ENCODE measurements at places on chromosomes 4 and X. TPM values are rescaled to one million over a fixed set of nuclear protein-coding genes. Genes with fewer than 3 reads are reported as not detected.

GRCh38 chr4:11614426-11614825 is 185.7 kb upstream of the HS3ST1 start:
- no peak for DNase-seq

- peak; percentile 87 for DNase-seq
Measured at GRCh38 chrX:136147315-136147901, at the start of gene FHL1. TSS of gene FHL1 (plus strand) at chrX:136147533.

DNA sequence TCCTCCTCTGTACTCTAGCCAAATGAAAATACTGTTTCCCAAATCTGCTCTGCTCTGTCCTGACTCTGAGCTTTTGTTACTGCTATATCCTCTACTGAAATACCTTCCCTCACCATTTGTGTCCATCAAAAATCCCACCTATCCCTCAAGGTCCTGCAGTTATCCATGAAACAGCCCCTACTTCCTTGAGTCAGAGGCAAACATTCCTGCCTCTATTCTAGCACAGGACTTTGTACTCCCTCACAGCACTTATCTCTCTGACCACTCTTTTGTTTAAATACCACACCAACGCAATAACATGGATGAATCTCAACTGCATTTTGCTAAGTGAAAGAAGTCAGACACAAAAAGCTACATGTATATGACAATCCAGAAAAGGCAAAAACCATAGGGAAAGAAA is 10.5 kb upstream of the RNF128 start:
- no peak for DNase-seq

GRCh38 chr4:177726111-177726510 is 283.9 kb upstream of the AGA start:
- no peak for DNase-seq

DNA sequence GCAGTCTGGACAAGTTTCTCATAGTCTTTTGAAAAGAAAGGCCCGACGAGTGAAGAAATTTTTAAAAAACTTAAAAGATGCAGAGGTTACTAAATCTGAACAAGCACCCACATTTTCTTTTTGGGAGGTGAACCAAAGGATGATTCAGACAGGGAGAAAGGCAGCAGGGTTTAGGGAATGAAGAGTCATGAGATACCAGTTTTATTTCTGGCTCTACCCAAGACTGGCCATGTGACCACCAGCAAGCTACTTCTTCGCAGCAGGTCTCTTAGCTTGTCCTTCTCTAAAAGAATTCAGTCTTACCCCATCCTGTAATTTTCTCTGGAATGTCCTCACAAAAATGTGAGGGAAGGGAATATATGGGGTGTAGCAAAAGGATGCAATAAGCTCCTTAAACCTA is 37.6 kb downstream of the AMOT start:
- no peak for DNase-seq

DNA sequence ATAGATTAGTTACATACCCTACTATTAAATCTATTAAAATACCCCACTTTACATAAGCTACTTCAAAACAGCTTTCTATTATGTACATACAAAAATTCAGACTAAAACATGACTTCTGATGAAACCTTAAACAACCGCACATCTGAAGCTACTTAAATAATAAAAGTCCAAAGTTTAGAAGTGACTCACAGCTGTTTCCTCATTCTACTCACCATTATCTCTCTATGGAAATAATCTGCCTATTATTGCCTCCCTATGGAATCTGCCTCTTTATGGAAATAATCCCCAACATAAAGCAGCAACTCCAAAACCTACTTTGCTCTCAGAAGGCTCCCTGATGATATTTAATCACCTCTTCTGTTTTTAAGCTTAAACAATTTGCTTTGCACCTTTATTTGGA is 15.7 kb upstream of the BANK1 start:
- DNase-seq, result no peak

DNA sequence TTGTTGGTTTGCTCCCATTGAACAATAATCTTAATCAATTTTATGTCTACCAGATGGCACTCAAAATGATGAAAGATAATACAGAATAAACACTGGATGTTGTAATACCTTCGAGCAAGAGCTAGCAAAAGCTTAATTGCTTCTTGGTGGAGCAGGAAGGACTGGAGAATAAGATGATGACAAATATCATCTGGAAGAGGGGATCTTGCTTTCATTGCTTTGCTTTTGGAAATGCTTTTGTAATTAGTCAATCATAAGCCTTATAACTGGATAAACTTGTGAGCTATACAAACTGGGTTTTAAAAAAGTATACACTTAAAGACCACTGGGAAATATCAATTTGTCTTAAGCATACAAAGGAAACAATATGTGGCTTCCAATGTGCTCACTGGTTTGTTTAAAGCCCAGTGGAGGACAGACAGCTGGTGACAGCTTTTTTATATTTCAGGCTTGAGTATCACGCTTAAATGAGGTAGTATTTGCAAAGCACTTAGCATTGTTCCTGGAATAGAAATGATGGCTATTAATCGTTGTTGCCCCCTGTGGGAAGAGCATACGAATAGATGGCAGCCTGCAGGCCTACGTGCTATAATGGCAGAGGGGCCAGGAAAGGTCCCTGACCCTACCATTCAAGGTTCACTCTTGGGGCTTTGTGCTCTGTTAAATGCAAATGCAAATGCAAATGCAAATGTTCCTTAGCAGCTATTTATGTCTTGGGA is 61.2 kb downstream of the TMEM150C start:
- peak; percentile 47 for DNase-seq

DNA sequence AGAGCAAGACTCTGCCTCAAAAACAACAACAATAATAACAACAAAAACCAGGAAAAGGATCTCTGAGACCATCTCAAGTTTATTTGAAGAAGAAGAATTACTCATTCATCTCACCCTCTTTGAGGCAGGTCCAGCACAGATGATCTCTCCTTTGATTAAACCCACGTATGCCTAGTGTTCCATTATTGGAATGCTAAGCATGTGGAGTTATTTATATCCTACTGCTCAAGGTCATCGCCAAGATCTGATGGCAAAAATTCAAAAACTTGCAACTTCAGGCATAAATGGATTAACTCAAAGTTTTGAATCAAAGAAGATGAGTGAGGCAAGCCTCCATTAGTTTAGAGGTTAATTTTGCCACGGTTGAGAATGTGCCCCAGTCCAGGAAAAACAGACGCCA is 184.2 kb downstream of the DHRSX start:
- no peak for DNase-seq

DNA sequence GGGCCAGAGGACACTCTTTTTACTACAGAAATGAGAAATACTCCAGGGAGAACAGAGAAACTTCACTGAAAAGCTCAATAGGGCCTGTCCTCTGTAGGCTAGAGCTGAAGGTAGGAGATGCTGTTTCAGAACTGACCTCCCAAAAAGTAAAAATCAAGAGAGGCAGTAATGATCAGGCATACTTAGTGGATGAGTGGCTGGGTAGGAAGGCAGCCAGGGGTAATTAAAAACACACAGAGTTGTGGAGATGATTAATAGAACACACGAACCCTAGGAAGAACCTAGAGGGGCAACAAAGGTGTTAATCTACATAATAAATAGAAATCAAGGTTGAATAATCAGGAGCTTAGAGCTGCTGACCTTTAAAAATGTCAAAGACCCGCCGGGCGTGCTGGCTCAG is 582.4 kb upstream of the ADGRL3 start:
- DNase-seq, result no peak

DNA sequence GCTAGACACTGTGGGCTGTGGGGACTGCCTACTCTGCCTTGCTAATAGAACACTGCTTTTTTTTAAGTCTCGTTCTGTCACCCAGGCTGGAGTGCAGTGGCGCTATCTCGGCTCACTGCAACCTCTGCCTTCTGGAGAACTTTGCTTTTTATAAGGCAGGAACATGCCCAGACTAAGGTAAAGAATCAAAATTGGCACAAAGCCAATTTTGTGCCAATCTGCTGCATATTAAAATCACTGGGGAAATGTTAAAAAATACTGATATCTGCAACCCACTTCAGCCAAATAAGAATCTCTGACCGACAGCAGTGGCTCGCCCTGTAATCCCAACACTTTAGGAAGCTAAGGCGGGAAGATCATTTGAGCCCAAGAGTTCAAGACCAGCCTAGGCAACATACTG is 36.5 kb upstream of the CEP135 start:
- no peak for DNase-seq

DNA sequence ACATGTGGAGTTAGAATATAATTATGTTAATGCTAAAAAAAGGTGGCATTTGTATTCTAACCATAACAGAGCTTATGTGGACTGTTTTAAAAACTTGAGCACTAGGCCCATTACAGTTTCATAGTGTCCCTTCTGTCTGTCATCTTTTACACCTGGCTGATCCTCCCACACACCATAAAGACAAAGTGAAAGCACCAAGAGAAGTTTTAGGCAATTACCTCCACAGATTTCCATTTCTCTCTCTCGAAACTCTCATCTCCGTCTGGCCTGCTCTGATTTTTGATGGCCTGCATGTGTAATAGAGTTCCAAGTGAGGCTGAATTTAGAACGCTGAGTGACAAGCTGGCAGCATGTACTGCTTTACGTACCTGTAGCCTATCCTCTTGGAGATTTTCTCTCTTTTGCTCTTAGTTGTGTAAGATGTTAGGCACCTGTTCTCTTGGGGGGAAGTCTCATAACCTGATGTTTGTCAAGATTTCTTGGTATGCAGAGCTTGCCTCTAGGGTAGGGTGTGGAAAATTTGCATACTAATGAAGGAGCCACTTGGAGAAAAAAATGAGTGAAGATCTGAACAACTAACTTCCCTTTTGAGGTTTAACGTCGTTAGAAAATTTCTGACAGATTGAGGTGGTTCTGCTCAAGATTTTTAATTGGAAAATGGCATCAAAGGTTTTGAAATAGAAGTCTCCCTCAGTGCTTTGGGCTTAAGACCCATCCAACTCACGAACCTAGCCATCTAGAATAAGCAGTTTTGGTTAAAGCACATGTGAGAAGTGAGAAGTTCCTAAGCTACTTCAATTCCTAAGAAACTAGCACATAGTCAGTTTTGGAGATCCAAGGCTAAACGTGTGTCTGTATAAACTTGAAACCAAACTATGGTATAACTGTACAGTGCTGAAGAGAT is 57.6 kb upstream of the RAP1GDS1 start:
- DNase-seq, result peak; percentile 11

GRCh38 chr4:103998756-103999155 is 279.0 kb upstream of the TACR3 start:
- DNase-seq, result no peak

- no peak for DNase-seq
Measured at GRCh38 chr4:76354517-76355473, 48.3 kb downstream of the STBD1 start.

- DNase-seq, result no peak
Measured at GRCh38 chrX:107290019-107290418, 83.6 kb downstream of the DNAAF6 start.

DNA sequence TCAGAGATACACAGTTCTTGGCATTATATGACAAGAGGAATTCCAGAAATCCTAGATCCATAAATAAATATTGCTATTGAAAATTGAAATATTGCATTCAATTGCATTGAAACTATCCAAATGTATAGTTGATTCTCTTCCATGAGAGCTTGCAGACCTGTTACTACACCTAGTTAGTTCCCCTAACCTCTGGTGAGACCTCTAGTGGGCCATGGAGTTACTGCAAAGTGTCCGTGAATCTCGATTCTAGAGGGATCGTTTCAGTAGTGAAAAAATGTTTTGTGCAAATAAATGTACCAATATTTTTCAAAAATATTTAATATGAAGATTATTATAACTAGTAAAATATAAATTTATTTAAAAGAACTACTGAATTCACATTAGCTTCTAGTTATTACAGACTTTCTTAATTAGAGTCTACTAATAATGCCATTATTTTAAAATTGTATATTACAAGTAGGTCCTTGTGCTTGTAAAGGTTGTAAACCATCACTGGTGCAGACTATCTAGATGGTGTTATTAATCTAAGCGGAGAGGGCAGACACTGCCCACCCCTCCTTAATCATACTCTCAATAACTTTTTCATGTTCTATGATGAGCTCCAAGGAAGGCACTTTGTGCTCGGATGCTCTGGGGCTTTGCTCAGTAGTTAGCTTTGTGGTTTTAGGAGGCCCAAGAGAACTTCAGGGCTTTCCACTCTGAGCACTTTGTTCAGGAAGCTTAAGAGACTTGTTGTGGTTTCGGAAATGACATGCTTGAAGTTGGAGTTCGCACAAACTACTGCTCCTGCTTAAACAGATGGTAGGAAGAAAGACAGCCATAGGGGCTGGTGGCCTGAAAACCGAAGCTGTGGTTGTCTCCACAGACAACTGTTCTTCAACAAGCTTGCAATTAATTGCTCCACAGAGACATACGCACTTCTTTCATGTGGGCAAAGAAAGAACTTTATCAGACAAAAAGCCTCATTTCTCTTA is 42.8 kb downstream of the IL21 start:
- peak; percentile 69 for DNase-seq

DNA sequence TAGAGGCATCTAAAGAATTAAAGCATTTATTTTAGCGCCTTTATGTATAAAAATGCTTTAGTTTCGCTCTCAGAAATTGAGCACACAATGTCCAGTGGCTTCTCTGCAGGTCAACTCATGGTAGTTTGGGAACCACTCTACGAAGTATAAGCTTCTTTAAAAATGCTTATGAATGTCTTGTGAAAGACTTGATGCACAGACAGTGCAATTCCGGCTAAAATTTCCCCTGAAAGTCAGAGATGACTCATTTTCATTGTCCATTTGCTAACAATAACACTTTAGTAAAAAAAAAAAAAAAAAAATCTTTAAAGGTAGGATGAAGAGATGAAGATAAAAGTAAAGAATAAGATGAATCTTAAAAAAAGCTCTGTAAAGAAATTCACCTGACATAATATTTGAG is 117.2 kb downstream of the PDHA2 start:
- DNase-seq, result no peak

DNA sequence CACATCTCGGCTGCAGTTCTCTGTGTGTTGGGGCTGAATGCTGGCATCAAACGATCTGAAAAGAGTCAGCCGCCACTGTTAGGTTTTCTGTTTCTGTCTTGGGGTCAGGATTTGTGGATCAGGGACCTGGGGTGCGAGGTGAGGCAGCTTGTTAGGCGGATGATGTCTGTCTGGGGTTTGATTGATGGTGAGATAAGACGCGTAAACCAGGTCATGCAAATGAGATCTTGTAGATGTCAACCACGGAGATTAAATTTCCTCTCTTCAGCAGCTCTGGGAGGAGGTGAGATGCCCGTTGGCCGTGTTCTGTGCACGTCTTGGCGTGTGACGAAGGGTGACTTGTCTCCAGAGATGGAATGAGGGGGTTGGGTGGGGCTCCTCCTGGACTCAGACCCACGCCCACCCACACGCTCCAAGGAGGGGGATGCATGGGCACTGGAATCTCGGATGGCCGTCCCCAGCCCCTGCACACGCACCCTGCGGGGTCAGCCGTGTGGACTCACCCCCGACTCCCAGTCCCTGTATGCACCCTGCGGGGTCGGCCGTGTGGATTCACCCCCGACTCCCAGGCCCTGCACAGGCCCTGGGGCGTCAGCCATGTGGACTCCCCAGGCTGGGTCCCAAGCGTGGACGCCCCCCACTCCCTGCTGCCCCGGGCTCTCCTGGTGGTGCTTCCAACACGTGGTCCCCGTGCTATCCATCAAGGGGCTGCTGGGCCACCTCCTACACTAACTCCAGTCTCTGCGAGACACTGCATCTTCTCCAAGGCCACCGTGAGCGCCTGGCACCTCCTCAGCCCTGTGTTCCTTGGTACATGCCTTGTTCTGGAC is 16.0 kb upstream of the UVSSA start:
- DNase-seq, result peak; percentile 61

GRCh38 chrX:40081679-40082068 is 16.1 kb downstream of the BCOR start:
- peak; percentile 67 for DNase-seq

The C4orf36 gene
- not detected for total RNA-seq

The NAA10 gene
- total RNA-seq, result 86.7 TPM

The USP26 gene
- not detected for total RNA-seq
